ENCODE measurements at places on chromosomes 2 and 18.
A peak's percentile ranks its signal among the peaks of the same experiment; 100 is the strongest.

GRCh38 chr18:31513189-31513935 lies 15.4 kb downstream of the DSG2 start:
- no peak for DNase-seq

DNA sequence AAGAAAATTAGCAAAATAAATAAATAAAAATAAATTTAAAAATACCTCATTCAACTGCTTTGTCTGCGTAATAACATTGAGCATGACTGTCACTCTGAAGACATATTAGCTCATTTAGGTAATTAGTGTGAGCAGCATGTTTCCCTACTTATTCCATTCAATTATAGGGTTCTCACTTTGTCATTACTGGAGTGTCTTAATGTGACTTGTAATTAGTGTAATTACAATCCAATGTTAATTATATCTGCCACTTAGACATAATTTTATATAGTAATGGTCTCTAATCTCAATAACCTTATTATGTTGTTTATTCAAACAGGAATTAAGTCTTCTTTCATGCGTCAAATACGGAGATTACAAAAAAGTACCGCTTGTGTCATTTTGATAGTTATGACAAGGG lies 893.9 kb upstream of the ACVR2A start:
- DNase-seq: no peak

DNA sequence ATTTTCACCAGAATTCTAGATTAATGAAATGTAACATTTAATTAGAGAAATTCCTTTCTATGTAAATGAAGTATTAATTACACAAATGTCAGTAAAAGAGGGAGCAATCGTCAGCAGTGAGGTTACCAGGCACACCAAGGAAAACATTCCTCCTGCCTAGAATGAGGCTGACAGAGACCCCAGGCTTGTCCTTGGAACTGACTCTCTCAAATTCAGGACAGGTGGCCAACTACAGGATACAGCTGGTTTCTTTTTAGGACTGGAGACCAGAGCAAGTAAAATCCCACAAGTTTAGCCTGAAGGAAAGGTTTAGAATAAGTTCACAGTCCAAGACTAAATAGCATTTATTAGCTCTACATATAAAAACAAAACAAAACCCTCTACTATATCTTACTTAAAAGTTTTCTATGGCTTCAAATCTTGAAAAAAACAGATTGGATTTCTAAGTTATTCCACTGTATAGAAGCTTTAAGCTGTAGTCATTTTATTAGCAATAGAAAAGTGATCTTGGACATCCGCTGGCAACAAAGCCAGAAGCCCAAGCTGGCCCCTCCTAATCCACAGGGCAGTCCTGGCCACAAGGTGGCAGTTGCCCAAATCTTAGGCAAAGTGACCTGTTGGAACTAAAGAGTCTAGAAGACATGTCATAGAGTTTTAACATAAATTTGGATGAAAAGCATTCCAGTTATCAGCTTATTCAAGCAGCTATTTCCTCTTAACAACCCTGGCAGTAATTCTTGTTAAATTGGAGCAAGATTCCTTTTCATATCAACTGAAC lies 81.0 kb downstream of the SP3 start:
- peak; percentile 55 for DNase-seq

DNA sequence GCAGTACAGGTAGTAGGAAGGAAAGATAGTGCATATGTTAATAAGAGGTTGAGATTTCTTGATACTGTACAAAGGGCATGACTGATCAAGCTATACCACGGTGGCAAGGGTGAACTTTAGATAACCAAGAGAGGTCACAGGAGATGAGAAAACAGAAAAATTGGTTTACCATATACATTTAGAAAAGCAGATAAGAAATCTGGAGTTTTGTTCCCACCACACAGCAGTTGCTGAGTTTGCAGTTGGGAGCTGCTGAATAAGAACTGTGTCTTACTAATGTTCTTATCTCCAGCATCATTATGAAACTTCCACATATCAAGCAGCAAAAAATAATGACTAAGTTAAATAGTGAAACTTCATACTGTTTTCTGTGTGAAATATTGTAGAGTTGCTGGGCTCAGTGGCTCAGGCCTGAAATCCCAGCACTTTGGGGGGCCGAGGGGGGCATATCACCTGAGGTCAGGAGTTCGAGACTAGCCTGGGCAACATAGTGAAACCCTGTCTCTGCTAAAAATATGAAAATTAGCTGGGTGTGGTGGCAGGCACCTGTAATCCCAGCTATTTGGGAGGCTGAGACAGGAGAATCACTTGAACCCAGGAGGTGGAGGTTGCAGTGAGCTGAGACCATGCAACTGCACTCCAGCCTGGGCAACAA lies 12.0 kb upstream of the IMPACT start:
- no peak for DNase-seq

DNA sequence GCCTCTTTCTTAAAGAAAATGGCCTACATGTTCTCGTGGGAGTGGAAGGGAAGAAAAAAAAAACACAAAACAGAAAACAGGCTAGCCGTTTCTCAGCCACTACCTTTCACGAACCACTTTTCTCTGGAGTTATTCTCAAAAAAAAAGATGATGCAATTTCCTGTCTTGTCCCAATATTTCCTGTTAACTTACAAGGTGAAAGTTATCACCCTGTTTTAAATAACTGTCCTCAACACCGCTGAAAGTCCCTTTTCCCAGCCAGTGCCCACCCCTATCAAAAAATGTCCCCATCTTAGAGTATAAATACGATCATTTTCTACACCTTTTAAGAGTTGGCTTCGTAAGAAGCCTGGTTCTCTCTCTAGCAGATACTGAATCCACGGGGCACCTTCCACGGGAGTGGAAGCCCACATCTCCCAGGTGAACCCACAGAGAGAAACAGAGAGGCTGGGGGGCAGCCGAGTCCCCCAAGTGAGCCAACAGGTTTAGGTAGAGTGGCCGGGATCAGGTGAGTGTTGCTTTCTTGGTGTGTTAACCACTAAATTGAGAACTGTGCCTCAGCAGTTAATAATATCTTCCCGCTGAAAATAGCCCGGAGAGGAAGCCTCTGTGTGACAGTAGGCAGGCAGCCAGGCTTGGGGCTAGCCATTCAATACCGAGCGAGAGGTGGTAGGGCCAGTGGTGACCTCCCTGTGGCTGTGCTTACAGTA lies 15.9 kb downstream of the SMAD7 start:
- peak; percentile 44 for DNase-seq

GRCh38 chr2:18404708-18405107 lies 155.7 kb downstream of the RDH14 start:
- DNase-seq: no peak

DNA sequence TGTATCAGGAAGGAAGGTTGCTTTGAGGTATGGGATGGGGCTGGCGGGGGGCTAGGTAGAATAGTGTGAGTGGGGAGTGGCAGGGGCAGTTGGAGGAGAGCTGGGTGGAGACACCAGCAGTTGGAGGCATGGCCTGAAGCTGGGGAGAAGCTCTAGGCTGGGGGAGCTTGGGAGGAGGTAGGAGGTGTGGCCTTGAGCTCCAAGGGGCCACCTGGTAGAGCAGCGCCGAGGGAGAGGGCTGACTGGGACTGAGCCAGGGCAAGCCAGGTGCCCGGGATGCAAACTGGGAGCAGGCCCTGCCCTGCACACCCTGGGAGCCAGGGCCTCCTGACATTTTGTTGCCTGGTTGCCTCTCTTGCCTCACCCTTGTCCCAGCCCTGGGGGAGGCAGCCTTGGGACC lies 33.1 kb upstream of the PDIA6 start:
- DNase-seq: no peak

DNA sequence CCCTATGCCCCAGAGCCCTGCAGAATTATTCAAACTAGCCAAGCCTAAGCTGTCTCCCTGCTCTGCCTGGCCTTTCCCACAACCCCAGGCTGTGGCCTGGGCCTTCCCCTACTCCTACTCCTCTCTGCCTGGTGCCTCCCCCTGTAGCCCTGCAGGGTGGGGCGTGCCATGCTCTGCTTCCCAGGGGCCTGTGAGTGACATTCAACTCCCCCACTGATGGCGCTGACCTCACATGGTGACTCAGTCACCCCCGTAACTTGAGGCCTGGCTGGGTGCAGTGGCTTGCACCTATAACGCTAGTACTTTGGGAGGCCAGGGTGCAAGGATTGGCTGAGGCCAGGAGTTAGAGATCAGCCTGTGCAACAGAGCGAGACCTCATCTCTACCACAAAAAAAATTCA lies 60.6 kb downstream of the KIF1A start:
- no peak for DNase-seq

DNA sequence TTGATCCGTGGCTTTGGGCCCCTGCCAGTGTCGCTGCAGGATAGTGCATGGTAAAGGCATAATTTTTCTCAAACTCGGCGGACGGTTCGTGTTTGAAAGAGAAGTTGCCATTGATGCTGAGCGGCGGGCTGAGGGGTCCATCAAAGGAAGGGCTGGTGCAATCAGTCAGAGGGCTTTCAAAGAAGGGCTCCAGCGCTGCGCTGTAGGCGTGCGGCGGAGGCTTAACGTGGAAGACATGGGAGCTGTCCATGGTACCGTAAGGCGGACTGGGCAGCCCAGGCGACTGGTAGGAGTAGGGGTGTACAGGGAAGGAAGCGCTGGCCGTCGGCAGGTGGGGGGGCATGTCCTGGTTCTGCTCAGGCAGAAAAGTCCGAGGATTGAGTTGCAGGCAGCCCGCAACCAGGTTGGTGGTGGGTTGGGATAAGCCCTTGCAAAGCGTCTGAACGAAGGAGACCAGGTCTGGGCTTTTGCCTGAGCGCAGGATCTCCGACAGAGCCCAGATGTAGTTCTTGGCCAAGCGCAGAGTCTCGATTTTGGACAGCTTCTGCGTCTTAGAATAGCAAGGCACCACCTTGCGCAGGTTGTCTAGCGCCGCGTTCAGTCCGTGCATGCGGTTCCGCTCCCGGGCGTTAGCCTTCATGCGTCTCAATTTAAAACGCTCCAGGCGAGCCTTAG lies 2.3 kb downstream of the NEUROD1 start:
- peak; percentile 34 for DNase-seq

GRCh38 chr2:69848186-69848790 lies 18.8 kb downstream of the GMCL1 start:
- DNase-seq: no peak

DNA sequence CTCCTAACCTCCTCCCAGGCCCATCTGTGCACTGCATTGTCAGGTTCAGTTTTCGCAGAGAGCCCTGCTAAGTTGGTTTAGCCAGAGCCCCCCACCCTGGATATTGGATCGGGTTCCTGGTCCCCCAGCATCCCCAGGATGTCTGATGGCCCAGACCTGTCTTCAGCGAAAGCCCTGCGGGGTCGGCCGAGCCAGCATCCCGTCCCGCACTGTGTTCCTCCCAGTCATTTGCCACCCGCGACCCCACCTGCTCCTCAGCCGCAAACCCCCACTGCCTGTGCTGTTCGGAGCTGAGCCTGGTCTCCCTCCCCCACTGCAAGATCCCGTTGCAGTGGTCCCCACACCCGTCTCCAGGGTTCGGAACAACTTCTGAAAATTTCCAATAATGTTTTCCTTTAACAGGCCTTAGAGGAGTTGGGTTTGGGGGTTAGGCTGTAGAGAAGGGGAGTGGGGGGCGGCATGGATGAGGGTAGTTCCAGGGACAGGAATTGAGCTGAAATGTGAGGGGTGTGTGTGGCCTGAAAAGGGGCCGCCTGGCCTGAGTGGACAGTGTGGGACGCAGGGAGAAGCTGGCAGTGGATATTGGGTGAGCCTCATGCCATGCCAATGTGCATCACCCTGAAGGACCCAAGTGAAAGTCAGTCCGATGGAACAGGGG lies 1.6 kb upstream of the COPS9 start:
- DNase-seq: no peak

- no peak for DNase-seq
Measured at GRCh38 chr2:150909090-150909489, 352.6 kb downstream of the RBM43 start.

GRCh38 chr2:222203041-222203440 lies 95.8 kb downstream of the PAX3 start:
- DNase-seq: no peak

GRCh38 chr2:102181376-102181775 lies 5.4 kb upstream of the IL1RL2 start:
- no peak for DNase-seq

DNA sequence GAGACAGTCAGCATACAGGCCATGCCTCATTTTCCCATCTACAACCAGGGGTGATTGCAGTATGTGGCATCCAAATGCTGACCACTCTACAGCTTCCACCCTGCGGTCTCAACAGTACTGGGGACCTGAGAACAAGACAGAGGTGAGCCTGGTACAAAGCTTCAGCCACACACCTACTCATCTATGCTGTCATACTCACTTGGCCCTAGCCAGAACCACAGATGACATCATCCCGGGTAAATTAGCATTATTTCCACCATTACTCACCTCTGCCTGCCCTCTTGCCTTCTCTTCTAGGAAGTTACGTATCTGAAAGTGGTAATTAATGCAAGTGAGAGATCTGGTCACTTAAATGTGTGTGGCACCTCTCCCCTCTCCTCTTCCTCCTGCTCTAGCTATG lies 208.2 kb upstream of the ARL4C start:
- no peak for DNase-seq

DNA sequence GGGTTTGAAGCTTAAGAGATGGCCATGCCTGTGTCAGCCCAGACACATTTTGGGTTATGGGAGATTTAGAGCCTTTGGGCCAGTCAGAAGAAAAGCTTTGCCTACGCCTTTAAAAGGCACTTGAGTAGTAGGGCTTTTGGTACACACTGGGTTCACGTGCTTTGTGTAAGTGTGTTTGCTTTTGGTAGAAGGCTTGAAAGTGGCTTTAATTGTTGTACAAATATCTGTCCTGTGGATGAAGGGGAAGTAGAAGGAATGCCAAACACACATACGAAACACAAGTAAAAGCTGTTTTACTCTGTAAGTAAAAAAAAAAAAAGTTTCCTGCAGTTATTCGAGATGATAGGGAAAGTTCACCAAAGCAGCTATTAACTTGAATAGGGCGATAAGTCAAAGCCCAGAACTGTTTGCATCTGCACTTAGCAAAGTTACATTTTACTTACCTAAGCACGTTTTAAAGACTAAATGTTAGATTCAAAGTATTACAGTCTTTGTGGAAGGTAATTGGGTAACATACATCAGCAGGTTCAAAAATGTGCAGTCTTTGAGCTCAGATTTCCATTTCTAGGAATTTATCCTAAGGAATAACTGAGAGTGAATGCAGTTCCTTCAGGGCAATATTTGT lies 75.4 kb downstream of the STK25 start:
- DNase-seq: no peak

DNA sequence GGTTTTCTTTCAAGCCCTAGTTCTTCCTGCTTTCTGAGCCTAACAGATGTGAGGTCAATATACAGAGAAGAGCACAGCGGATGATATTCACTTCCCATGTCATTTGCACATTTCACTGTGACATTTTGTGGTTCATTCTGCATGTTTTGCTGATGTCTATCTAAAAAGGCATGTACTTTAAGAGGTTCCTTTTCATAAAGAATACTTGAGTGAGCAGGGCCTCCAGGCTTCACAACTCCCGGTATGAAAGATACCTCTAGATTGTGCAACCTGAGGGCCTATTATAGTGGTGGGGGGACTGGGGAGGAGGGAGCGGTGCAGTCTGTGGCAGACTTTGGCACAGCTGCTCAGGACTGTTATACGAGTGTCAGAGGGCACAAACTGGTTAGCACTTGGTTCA lies 54.6 kb downstream of the CPO start:
- DNase-seq: no peak

DNA sequence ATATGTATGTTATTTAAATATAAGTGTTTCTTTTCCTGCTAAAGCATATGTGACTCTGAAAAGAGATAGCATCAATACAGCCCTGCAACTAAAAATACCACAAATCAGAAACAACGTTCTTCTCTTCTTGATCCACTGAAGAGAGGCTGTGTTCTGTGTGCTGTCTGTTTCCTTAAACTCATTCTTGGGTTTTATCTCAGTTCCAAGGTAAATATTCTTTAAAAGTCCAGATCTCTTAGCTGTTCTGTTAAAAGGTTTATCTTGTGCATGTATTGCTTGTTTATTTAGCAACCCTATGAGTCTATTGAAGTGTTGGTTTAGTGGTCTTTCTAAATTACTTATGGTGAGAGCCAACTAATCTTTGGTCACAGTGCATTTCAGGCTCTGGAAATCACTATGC lies 173.3 kb upstream of the NT5C1B start:
- no peak for DNase-seq
